ENCODE measurements at places on chromosomes 1 and 21.
A peak's percentile ranks its signal among the peaks of the same experiment; 100 is the strongest.

- DNase-seq: no peak
These were observed 51.6 kb downstream of the ETS2 start for GRCh38 chr21:38857152-38857825.

- DNase-seq: no peak
These were observed 21.7 kb downstream of the LRRN2 start for GRCh38 chr1:204663644-204664383.

GRCh38 chr1:39295901-39296300, 91.4 kb downstream of the MACF1 start:
- DNase-seq: no peak

GRCh38 chr1:47622776-47623556, 185.1 kb downstream of the FOXD2 start:
- no peak for DNase-seq

DNA sequence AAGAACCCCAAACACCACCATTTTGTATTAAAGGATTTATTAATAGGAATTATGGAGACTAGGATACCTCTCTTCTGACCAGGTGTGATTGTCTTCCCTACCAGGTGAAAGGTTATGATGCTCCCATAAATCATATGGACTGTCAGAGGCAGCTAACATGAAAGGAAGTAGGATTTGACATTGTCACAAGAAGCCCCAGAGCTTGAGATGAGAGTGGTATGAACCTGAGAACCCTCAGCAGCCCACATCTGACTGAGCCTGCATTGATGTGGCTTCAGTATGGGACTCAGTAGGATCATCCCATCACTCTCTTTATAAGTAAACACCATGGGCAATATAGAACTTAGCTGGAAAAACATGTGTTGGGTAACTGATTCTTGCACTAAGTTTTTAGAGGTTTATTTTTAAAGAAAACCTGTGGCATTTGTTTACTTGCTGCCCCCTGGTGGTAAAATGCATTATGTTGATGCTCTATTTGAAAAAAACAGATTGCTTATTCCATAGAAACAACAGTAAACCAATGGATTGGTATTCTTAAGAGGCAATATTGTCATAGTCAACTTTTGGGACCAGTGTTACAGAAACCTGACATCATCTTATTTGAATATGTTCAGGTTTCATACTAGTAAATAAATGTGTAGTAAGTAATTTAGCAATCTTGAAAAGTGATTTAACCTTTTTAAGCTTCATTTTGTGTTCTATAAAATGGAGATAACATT, 16.6 kb upstream of the CACYBP start:
- peak; percentile 26 for DNase-seq

- no peak for DNase-seq
These were observed 1.1 kb downstream of the PRRX1 start for GRCh38 chr1:170664828-170665612.

DNA sequence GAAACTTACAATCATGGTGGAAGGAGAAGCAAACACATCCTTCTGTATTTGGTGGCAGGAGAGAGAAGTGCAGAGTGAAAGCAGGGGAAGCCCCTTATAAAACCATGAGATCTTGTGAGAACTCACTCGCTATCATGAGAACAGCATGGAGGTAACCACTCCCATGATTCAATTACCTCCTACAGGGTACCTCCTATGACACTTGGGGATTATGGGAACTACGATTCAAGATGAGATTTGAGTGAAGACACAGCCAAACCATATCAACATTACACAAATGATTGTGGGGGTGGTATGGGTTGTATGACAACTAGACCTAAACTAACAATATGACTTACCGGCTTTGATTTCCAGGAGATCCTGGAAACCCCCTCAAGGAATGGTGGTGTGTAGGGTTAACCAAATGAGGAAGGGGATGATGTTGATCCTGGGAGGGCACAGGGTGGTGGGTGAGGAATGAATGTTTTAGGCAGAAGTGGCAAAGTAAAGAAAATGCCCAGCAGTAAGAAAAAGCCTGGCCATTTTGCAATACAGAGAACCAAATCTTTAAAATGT, 80.5 kb downstream of the FGGY start:
- no peak for DNase-seq

- no peak for DNase-seq
These were observed 144.7 kb downstream of the PRDM16 start for GRCh38 chr1:3213730-3214129.

- no peak for DNase-seq
These were observed 301.3 kb downstream of the SIPA1L2 start for GRCh38 chr1:232328486-232329102.

DNA sequence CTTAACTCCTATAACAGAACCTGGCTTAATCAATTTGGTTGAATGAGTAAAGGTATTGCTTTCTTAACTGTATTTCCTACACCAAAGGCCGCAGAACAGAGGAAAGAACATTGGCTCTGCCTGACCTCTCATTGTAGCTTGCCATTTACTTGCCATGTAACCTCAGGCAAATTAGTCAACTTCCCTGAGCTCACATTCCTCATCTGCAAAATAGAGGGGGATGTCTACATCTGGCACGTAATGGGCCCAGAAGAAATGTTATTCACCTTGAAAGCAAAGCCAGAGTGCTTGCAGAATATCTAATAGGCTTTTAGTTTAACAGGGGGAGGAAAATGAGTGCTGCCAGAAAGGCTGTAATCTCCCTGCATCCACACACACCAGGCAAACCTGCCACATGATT, 44.3 kb downstream of the LAMC2 start:
- DNase-seq: no peak

GRCh38 chr1:157504646-157505045, 47.7 kb downstream of the FCRL5 start:
- no peak for DNase-seq

DNA sequence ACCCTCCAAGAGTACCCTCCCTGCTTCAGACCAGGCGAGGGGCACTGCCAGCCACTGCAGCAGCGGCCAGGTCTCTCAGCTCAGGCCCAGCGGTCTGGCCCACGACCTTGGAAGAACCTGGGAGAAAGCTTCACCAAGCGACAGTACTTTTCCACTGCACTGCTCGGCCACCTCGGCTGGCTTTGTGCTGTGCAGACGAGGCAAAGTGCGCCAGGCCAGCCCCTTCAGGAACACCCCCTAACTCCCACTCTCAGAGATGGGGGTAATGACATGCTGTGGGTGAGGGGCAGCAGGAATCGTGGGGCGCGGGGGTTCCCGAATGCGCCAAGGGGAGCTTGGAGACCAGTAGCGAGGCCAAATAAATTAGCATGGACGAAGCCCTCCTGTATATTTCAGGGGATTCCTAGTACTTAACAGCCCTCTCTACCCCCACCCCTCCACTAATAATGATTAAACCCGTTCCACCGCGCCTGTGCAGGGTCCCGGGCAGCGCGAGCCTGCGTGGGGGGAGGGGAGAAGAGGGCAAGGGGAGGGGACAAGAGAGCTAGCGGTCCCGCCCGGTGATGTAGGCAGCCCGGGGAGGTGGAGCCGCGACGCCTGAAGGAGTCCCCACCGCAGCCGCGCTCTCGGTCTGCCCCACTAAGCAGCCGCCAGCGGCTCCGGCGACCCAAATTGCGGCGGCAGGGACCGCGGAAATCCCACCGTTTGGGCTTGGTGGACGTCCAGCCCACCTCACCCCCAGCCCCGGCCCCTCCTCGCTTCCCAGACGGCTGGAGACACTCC, at the start of gene FAM43B:
FAM43B (plus strand) TSS at position 629 of the 783 bp plus-strand sequence. CDS start 401 bp downstream, outside the sequence.
- peak; percentile 60 for DNase-seq

GRCh38 chr1:20047096-20047495, 22.9 kb upstream of the PLA2G5 start:
- DNase-seq: no peak

DNA sequence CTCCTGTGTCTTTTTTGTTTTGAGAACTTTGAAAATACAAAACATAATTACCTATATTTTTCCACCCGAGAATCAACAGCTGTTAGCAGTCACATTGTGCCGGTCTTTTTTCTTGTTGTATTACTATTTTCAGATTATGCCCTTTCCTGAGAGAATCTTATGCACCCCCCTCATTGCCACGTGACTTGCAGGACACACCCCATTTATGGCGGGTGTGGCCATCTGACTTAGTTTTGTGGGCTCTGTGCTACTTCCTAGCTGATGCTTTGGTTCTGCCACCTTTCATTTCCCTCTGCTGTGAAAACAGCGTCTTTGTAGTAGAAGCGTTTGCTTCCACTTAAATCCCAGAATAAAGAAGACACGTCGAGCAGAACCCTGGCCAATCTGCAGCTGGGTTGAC, 82.8 kb upstream of the SOX13 start:
- DNase-seq: no peak

DNA sequence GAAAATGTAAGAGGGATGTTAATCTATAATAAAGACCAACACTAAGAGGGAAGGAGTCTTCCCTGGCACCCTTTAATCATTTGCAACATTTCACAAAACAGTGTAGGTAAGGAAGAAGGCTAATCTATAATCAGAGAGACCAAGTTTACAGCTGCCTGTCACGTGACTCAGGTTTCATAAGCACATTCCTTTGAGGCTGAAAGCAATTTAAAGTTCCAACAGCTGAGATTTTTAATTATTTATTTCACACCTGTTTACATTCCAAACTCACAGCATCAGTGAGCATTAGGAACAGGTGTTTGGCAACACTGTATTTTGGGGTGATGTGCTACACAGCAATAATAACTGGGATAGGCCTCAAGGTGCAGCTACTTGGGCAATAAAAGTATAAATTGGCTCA, 75.7 kb upstream of the PGBD5 start:
- DNase-seq: no peak

DNA sequence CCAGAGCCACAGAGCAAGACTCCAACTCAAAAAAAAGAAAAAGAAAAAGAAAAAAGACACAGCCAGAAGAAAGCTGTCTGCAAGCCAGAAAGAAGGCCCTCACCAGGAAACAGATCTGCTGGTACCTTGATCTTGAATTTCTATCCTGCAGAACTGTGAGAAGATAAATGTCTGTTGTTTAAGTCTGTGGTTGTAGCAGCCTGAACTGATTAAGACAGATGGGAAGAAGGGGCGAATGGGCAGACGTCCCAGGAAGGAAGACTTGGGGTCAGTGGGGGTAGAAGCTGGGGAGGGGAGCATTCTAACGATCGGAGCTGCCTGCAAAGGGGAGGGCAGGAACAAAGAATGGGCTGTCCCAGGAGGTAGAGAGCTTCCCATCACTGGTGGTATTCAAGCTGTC, 6.3 kb downstream of the SLC2A7 start:
- DNase-seq: no peak

DNA sequence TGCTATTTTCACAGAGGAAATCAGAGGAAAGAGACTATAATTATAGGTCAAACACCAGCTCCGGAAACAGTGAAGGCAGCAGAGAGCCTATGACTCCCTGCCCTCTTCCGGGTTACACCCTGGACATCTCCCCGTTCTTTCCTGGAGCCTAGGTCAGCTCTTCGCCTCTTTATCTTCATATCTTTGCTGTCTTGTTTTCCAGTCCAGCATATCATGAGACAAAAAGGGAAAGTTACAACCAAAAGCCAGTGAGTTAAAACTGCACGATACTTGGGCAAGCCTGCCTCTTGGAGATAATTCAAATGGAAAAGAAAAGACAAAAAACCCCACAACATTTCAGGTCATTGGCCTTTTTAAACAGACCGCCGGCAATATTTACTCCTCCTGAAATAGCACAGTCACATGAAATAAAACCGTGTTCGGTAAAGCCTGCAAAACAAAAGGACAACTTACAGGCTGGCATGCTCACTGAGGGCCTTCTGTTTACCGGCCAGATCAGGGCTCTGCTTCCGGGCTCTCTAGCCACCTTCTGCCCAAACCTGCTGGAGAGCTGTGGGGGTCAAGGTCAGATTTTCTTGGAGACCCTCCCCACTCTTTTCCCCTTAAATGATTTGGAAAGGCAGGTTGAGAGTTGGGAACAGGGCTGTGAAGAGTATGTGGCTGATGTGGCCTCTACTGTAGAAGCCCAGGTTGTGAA, 42.8 kb upstream of the PPP2R5A start:
- no peak for DNase-seq

GRCh38 chr21:43763901-43764523, 12.1 kb downstream of the CSTB start:
- no peak for DNase-seq

DNA sequence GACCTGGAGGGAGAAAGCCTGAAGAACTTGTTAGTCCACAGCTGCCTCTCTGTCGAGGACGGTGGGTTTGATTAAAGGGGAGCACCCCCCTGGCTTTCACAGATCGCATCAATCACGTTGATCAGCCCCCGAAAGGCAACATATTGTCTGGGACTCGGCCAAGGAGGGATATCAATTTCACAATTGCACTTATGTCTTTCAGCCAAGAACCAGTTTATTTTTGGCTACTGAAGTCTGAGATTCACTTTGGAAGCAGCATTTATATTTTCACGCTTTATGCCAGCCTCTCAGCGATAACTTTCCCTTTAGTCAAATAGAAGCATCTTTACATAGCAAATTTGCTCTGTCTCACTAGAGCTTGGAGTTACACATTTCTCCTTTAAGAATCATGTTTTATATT, 253.2 kb upstream of the RRP15 start:
- DNase-seq: no peak

DNA sequence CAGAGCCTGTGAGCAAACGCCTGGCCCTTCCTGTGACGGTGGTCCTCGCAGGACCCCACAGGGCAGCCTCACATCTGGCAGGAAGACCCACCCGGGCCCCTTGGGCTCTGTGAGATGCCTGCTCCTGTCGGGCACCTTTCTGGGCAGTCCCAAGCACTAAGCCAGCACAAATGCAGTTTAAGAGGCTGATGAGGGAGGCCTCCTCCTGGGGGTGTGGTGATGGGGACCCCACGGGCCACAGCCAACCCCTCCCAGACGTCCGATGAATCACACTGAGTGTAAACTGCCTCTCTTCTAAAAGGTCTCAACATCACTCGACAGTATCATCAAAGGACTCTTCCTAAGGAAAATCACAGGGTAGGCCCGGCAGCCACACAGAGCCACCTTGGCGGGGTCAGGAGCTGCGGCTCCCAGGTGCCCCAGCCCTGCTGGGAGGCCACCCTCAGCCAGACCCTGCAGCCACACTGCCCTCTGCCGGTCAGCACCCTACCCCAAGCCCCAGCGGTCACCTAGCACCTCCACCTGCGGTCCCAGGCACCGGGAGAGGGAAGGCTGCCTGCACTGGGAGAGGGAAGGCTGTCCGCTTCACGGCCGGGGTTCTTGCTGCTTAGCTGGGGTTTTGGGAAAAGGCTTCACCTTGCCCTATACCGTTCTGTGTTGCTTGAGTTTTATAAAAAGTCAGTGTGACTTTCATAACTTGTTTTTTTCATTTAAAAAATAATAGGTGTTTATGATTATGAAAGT, 3.9 kb upstream of the PRKCZ start:
- DNase-seq: peak; percentile 53

- DNase-seq: peak; percentile 80
These were observed at the start of gene EPHA2 for GRCh38 chr1:16155537-16156410. EPHA2 (minus strand) TSS chr1:16156069; CDS start chr1:16155932, 137 bp downstream.
